ENCODE measurements at places on chromosomes 13 and 19.

GRCh38 chr19:5292822-5293611, 47.6 kb downstream of the PTPRS start:
- peak; percentile 75 for DNase-seq

GRCh38 chr13:36801035-36801434, 18.0 kb upstream of the RFXAP start:
- DNase-seq = no peak

DNA sequence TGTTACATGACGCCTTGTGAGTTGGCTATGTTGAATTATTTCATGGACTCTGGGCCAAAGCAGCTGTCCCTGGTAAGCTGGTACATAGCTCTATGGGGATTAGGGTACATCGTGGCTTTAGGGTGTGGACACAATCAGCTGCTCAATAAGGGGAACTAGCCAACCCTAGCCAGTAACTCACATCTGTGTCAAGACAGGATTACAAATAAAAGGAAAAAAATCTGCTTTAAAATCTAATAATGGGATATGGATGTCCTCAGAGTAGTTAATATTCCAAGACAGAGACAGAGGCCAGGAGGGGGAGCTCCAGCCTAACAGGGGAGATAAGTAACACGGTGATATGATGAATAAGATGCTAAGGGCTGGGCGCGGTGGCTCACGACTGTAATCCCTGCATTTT, 21.1 kb upstream of the ZNF766 start:
- peak; percentile 44 for DNase-seq

DNA sequence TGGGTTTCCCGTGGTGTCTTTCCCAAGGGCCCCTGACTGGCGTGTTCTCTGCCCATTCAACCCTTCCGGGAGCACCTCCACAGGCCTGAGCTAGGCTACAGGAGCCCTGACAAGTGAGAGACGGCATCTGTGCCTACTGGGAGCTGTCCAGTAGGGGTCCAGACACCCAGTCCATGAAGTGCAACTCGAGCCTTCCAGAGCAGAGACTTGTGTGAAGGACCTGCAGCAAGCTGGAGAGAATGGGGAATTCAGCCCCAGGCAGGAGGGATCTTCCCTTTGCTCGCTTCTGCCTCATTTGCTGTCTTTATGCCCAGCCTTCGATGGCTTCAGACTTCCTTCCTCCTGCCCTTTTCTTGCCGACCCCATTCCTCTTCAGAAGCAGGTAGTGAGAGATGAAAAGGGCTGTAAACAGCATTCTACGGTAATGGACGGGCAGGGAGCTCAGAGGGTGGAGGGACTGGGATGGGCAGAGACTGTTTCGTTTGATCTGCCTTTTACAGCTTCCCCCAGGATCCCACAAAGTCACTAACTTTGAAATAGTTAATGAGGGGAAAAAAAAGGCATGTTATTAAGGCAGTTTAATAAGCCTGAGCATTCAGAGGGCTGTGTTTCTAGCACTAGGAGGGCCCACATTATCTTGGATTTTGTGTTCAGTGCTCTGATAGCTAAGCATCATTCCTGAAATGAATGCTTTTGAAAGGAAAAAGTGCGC, 327.6 kb downstream of the FGF9 start:
- no peak for DNase-seq

DNA sequence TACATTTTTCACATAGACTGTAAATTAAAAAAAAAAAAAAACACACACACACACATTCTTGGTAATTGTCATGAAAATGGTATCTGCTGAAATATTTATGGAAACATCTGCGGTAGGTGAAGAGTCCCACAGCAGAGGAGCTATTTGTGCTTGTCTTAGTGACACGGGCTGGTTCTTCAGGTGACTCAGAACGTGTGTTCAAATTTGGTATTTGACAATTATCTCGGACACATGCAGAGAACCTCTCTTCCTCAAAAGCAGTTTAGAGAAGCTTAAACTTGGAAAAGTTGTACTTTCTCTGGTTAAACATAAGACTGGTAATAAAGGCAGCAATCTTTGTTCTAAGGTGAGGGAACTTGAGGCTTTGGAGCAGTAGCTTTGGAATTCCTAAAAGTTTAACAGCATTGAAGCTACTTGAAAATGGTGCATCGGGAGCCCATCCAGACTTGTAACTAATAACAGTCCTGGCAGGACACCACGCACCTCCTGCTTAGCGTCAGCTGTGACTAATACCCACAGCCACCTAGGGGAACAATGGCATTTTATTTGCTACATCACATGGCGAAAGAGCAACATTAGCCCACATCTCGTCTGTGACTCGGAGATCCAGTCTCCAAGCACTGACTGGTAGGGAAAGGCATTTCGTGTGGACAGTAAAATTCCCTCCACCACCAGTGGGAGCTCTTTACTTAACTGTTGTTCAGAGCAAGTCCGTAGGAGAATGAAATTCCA, 1505.1 kb upstream of the SLC10A2 start:
- DNase-seq = peak; percentile 54

GRCh38 chr19:8965887-8966286, 44.3 kb downstream of the MUC16 start:
- no peak for DNase-seq

DNA sequence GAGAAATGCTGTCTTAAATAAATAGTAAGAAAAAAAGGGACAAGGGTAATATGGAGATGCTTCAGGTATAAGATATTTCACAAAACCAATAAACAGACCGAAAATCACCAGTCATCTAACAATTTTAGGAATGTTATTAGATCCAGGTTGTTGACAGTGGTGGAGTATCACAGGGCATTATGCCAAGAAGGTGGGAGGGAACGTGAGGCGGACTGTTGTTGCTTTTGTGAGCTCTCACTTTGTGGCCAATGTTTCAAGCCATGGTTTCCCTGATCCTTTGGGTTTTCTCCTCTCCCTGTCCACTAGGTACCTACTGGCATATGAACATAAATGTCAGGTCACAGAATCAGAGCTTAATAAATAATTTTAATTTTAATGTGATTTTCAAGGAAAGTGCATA, 790.3 kb upstream of the SLITRK1 start:
- DNase-seq = no peak

- no peak for DNase-seq
These were observed 312 bp downstream of the CAPS start for GRCh38 chr19:5914358-5914774.

- no peak for DNase-seq
These were observed 772 bp downstream of the PARP4 start for GRCh38 chr13:24511816-24512196.

GRCh38 chr19:4521170-4521887, 3.0 kb upstream of the PLIN4 start:
- peak; percentile 24 for DNase-seq

DNA sequence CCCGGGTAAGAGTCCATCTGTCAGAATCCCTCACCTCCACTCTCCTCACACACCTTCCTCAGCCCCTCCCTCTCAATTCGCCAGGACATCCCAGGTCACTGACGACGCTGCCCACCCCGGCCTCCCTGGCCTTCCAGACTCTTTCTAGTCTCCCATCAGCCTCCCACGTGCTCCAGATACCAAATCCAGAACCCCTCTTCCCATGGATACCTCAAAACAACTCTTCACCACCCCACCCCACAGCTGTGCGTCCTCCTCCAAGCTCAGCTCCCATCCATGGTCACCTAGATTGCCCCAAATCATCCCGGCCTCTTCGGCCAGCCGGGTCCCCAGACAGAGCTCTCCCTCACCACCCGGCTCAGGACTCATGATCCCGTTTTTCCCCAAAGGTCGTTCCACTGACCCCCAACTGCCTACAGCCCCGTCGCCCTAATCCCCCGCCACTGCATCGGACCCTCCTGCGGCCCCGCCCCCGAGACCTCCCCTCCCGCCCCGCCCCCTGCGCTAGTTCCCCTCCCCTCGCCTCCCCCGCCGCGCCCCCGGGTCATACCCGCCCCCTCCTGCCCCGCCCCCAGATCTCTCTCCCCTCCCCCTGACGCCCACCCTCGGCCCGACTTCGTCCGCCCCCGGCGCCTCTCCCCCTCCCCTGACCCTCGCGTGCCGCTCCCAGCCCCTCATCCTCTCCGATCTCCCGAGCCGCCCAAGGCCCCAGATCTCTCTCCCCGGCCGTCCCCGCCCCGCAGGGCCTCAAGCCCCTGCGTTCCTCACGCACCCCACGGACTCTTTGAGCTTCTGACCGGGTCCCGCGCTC, 546 bp downstream of the UBXN6 start:
- DNase-seq = peak; percentile 60

- DNase-seq = no peak
These were observed 837.0 kb downstream of the SLITRK6 start for GRCh38 chr13:84962141-84962750.

GRCh38 chr19:661427-662196, 1.4 kb downstream of the RNF126 start:
- no peak for DNase-seq

DNA sequence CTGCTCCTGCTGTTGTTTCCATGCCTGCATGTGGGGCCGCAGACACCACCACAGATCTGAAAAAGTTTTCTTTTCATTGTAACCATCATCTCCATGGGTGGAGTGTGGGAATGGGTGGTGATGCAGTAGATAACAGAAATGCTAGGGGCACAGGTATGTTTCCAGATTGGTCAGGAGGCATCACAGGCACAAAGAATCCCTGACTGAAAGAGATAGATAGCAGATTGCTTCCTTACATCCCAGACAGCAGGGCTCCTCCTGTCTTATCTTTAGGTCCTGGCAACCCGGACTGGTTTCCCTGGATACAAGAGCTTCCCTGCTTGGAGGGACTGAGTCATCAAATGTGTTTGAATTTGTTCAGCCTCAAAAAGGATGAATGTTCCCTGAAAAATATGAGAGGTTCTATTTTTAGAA, 1937.6 kb downstream of the PCDH9 start:
- DNase-seq = peak; percentile 16

DNA sequence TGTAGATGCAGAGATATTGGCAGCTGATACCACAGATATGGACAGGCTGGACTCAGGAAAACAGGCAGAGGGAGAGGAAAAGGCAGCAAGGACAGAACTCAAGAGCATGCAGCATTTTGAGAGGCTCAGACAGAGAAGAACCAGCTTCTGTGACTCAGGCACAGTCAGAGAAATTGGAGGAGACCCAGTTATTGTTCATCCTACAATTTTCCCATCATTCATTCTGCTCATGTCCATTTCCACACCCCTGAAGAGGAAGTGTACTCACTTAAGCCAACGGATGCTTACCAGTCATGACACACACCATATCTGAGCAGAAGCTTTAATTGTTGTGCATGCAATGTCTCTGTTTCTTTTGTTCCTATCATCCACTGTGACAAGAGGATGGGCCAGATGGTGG, 359.8 kb upstream of the HTR2A start:
- peak; percentile 85 for DNase-seq

- DNase-seq = no peak
These were observed 122.8 kb downstream of the OXGR1 start for GRCh38 chr13:96871469-96871868.

DNA sequence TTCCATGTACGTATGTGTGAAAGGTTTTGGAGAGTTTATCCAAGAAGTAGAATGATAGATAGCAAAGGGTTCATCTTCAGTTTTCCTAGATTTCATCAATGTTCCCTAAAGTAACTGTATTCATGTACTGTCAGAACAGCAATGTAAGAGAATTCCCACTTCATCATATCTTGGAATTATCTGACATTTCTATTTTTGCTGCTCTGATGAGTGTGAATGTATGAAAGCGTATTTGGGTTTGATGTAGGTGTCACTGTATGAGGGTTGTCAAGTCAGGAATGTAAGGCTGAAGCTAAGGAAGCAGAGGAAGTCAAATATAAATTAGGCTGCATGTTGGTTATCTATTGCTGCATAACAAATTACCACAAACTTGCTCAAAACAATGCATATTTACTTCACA, 7.2 kb upstream of the KATNAL1 start:
- DNase-seq = no peak

DNA sequence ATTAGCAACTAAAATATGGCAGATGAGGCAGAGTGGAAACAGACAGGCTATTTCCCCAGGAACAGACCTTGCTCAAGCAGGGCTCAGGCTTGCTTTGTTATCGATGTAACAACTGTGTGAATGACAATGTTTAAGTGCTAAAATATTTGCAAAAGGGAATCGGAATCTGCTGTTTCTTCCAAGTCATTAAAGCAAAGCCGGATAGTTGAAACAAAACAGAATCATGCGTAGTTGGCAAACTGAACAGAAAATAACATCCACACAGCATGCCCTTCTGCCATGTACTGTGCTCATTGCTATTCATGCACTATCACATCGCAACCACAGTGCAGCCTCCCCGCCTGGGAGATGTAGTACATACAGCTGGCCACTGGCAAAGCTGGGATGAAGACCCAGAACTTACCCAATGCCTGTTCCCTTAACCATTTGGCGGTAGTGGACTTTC, 799.1 kb downstream of the DIAPH3 start:
- DNase-seq = no peak

GRCh38 chr19:38945562-38946228, 15.0 kb downstream of the MRPS12 start:
- DNase-seq = no peak

- DNase-seq = no peak
These were observed at the start of gene ETV2 for GRCh38 chr19:35641515-35642151. ETV2 (plus strand) TSS chr19:35641745; CDS start chr19:35642461, 716 bp downstream.

DNA sequence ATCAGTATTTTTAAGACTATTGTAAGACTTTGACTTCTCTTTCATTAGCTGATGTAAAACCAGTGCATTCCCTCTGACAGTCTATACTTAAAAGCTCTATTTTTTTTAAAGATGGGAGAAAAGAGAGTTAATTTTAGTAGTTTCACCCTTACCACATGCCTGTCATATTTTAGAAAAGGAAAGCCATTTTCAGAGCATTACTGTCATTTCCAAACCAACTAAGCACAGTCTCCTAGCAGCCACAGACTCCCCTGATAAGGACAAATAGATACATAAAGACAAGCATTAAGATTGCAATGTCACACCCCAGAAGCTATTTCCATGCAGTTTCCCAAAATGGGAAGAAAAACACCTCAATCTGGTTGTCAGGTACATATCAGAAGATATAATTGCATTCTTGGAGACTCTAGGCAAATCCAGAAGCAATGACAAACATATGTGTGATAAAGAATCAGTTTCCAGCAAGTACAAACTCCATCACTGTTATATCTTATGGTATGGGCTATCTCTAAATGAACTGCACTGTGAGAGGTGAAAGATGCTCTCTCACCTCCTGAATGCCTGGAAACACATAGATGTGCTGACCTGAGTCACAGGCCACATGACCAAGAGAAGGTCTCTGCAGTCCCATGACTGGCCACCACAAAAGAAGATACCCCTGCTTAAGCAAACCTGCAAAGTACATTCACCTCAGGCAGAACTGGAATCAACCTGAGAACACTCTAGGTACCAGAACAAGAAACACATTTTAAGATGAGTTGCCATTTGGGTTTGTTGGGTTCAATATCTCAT, 303.3 kb downstream of the POU4F1 start:
- DNase-seq = no peak

- DNase-seq = no peak
These were observed 48.0 kb downstream of the FRY start for GRCh38 chr13:32079587-32079986.

DNA sequence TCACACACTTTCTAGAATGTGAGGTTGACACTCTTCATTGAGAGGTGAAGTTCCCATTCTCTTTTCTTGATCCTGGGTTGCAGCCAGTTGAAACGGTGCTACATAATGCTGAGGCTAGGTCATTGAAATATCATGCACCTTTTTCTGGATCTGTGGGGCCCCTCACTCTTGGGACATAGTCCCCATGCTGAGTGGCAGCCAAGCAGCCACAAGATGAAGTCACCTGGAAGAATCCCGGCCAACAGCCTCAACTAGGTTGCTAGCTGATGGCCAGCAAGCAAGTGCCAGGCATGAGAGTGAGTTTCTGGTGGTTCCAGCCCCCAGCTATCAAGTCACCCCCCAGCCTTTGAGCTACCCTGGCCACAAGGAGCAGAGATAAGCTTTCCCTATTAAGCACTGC, 148.5 kb upstream of the TSHZ3 start:
- DNase-seq = no peak
